ENCODE measurements at places on chromosomes 6 and 20. TPM values are rescaled to one million over a fixed set of nuclear protein-coding genes. Genes with fewer than 3 reads are reported as not detected.

HCK gene
- 2.9 TPM for total RNA-seq

LAMA5 gene
- total RNA-seq = 83.4 TPM

NEDD9 gene
- total RNA-seq = 4.1 TPM

THBD gene
- 46.5 TPM for total RNA-seq

HLA-G gene
- total RNA-seq = 0.16 TPM

SNRNP48 gene
- 6.4 TPM for total RNA-seq

BCAS4 gene
- total RNA-seq = 0.96 TPM

ROMO1 gene
- total RNA-seq = 136 TPM

IL17F gene
- total RNA-seq = 0.20 TPM

WFDC12 gene
- 5.1 TPM for total RNA-seq

NRM gene
- 12.7 TPM for total RNA-seq

COL9A1 gene
- not detected for total RNA-seq

CFAP206 gene
- total RNA-seq = 0.28 TPM

RIOK1 gene
- total RNA-seq = 21.5 TPM

ENPP4 gene
- 0.80 TPM for total RNA-seq

PNPLA1 gene
- 0.20 TPM for total RNA-seq

GHRH gene
- not detected for total RNA-seq

CST7 gene
- 0.32 TPM for total RNA-seq

PHACTR3 gene
- total RNA-seq = not detected

RAB23 gene
- total RNA-seq = 2.4 TPM

KIAA0408 gene
- total RNA-seq = 0.28 TPM

SIGLEC1 gene
- 0.80 TPM for total RNA-seq

BPHL gene
- total RNA-seq = 27.0 TPM

ISM1 gene
- 1.7 TPM for total RNA-seq

CDSN gene
- total RNA-seq = 0.08 TPM

ZBTB9 gene
- 5.5 TPM for total RNA-seq

LRFN2 gene
- total RNA-seq = 0.32 TPM

SLC52A3 gene
- 6.7 TPM for total RNA-seq

PGC gene
- total RNA-seq = not detected

PLCB4 gene
- 1.1 TPM for total RNA-seq

CST1 gene
- not detected for total RNA-seq

C6orf89 gene
- total RNA-seq = 33.6 TPM

TFAP2A gene
- total RNA-seq = 59.6 TPM

CALHM4 gene
- total RNA-seq = not detected

SPATA25 gene
- total RNA-seq = 0.76 TPM

MUCL3 gene
- 1.00 TPM for total RNA-seq

GPR6 gene
- total RNA-seq = not detected

ZNF322 gene
- total RNA-seq = 6.4 TPM

LKAAEAR1 gene
- total RNA-seq = 0.36 TPM

VGLL2 gene
- total RNA-seq = not detected

CFB gene
- 36.1 TPM for total RNA-seq

CALHM5 gene
- 0.12 TPM for total RNA-seq

TREM2 gene
- 1.7 TPM for total RNA-seq

PAX1 gene
- total RNA-seq = not detected

PPP1R18 gene
- total RNA-seq = 22.9 TPM

PDYN gene
- total RNA-seq = not detected

NKX2-2 gene
- not detected for total RNA-seq

NR2E1 gene
- 0.08 TPM for total RNA-seq
